ENCODE measurements at places on chromosomes 5 and 9. TPM values are rescaled to one million over a fixed set of nuclear protein-coding genes. Genes with fewer than 3 reads are reported as not detected.

The TAF11L10 gene
- not detected for total RNA-seq

The SEMA4D gene
- total RNA-seq, result 0.03 TPM

The ZNF354C gene
- total RNA-seq, result not detected

GRCh38 chr5:32136342-32136741 is 37.8 kb downstream of the GOLPH3 start:
- no peak for DNase-seq

- DNase-seq, result no peak
Observed at GRCh38 chr9:102479191-102479590, 515.9 kb upstream of the CYLC2 start.

GRCh38 chr9:109904666-109905065 is 124.7 kb downstream of the PALM2AKAP2 start:
- no peak for DNase-seq

DNA sequence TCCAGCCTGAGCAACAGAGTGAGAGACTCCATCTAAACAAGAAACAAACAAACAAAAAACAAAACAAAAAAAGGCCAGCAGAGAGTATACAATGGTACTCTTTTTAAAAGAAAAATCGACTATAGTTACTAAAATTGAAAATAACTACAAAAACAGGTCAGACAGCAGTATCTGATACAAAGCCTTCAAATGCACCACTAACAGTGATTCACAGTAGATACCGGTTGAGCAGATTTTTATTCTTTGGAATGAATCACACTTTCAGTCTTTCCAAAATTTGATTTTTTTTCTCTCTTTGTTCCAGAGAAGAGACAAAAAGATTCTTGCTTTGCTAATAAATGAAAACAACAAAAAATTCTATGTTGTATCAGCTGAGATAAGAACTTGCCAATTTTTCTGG is 36.9 kb downstream of the ROR2 start:
- DNase-seq, result no peak

DNA sequence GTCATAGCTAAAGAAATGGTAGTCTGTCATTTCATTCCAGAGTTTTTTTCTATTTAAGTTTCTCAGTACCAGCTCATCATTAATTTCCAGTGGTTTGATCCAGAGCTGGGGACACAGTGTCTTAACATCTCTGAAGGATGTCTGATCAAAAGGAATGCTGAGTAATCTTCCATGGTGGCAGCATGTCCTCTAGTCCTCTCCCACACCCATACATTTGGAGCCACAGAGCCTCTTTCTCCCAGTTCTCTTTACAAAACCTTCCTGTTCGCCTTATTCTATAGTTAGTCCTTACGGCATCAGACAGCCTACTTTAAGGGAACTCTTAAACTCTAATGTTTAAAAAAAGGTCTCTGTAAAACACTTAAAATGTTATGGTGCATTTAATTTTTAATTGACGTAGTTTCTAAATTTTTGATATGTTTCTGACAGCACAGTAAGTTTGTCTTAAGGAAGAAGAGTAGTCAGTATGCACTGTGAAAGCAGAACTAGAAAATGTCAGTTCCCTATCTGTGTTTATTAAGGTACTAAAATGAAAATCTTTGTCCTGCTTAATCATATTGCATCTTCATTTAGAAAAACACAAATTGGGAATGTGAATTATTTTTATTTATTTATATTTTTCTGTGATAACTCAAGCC is 96.8 kb downstream of the INIP start:
- no peak for DNase-seq

DNA sequence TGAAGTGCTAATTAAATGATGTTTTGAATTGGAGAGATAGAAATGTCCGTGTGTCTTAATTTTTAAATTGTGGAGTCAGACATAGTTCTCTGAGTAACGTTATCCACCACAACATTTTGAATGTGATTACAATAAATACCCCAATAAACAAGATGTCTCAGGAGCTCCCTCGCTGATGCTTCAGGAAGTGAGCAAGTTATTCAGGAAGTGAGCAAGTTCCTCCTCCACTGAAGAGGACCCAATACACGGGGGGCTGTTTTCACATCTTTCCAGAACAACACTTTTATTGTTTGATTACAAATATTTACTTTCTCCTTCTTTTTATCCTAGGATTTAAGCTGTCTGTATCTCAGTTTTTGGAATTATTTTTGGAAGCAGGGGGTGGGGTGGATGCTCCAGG is 363.8 kb downstream of the LRRC70 start:
- DNase-seq, result no peak

Measured in SJSA1 (cell line).